ENCODE measurements at places on chromosomes 3 and 15. TPM values are rescaled to one million over a fixed set of nuclear protein-coding genes. Genes with fewer than 3 reads are reported as not detected.
A peak's percentile ranks its signal among the peaks of the same experiment; 100 is the strongest.

GRCh38 chr3:193711166-193711485 lies 118.1 kb downstream of the OPA1 start:
- H3K4me3 ChIP-seq = no peak overlapping the region
- H3K4me1 ChIP-seq = no peaks in the 10 kb centered on the region
- H3K36me3 ChIP-seq = no peaks in the 10 kb centered on the region
- H3K27ac ChIP-seq = no peak overlapping the region

The CAPN7 gene
- 103 TPM for total RNA-seq

DNA sequence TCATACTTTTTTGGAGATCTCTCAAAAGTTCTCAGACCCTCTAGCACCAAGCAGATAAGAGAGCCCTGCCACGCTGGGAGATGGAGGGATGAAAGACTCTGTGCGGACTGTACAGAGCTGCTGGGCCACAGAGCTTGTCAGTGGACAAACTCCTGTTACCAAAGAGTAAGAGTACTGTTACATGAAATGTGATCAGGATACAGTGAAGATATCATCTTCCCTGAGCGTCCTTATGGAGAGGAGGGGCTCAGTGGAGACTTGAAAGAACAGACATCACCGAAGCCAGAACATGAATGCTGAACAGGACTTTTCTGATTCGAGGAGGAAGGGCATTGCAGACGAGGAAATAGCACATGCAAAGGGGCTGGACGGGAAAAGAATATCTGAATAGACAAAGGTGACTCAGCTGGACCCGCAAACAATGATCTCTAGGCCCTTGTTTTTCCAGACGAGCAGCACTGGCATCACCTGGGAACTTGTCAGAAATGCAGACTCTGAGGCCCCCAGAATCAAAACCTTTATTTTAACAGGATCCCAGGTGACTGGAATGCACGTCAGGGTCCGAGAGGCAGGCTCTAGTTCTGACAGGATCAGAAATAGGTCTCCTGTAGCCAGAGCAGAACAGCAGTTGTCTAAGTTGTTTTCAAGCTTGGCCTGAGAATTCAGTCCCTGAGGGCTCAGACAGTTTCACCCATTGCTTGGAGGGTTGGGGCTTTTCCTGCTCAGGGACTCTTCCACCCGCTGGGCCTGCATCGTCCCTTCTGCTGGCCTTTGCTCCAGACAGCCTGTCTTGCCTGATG lies 277.9 kb downstream of the RPLP1 start:
- no peak overlapping the region for H3K4me3 ChIP-seq
- no peak overlapping the region for H3K27ac ChIP-seq

- H3K36me3 ChIP-seq = no peaks in the 10 kb centered on the region
- H3K27me3 ChIP-seq = no peaks in the 10 kb centered on the region
- DNase-seq = no peak
- no peak overlapping the region for H3K27ac ChIP-seq
Measured at GRCh38 chr3:25784971-25785370, 1.7 kb upstream of the NGLY1 start.

DNA sequence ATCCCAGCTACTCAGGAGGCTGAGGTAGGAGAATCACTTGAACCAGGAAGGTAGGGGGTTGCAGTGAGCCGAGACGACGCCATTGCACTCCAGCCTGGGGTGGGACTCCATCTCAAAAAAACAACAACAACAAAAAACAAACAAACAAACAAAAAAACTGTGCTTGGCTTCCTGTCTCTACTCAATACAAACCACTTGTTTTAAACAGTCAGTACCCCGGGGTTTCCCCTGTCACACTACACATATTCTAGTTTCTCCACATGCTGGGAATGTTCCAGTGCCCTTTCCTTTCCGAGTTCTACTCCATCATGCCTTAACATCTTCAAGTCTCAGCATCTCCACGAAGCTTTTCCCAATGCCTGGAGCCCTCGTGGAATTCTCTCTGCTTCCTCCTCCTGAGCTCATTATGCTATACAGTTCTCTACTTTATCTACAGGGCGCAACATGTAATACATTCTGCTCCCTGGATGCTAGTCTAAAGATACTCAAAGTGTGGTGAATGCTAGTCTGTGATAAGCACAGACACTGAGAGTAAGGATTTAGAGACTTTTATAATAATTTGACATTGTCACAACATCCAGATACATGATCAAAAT lies 7.8 kb downstream of the EMC3 start:
- no peak overlapping the region for H3K4me3 ChIP-seq
- peaks cover 4% of the 10 kb centered on the region for H3K4me1 ChIP-seq
- H3K27me3 ChIP-seq = no peaks in the 10 kb centered on the region
- peaks cover 25% of the 10 kb centered on the region for H3K36me3 ChIP-seq
- no peak for DNase-seq

The ATP13A4 gene
- 2.3 TPM for total RNA-seq

The SIDT1 gene
- 55.0 TPM for total RNA-seq

The FRMD5 gene
- total RNA-seq = 0.08 TPM

The ACSBG1 gene
- not detected for total RNA-seq

DNA sequence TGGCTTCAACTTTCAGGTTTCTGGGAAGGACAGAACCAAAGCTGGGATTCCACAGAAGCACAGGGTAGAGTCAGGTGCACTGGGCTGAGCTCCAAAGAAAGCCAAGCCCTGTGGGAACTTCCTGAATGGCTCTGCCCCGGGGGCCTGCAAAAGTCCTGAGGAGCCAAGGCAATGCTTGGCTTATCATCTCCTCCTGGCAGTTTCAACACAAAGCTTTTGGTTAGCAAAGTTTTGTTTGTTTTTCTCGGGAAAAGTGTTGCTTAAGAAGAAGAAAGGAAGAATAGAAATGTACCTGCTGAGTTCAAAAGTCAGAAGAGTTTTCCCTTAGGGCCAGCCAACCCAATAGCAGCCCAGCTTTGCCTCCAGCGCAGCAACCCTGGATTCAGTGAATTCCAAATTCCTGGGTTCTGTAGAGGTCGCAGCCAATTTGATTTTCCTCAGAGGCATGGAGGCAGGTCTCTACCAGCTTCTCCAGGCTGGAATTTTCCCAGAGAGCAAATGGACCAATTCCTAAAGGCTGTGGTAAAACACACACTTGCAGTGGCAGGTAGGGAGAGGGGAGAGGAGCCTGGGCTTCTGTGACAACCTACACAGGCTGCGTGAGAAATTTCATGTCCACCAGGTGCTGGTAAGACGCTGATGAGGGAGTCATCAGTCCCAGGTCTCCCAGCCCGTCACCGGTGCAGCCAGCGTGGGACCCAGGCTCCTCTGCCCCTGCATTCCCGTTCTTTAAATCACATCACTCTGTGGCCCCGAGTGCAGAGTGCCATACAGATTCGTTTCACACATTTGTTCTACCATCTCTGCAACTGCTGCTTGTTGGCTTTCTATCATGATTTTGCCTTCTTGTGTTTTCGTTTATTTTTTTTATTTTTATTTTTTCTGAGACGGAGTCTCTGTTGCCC lies 54.3 kb upstream of the SNRPA1 start:
- no peak overlapping the region for H3K27ac ChIP-seq
- H3K27me3 ChIP-seq = peaks cover 4% of the 10 kb centered on the region
- DNase-seq = no peak
- no peak overlapping the region for H3K4me3 ChIP-seq
- H3K4me1 ChIP-seq = no peaks in the 10 kb centered on the region

DNA sequence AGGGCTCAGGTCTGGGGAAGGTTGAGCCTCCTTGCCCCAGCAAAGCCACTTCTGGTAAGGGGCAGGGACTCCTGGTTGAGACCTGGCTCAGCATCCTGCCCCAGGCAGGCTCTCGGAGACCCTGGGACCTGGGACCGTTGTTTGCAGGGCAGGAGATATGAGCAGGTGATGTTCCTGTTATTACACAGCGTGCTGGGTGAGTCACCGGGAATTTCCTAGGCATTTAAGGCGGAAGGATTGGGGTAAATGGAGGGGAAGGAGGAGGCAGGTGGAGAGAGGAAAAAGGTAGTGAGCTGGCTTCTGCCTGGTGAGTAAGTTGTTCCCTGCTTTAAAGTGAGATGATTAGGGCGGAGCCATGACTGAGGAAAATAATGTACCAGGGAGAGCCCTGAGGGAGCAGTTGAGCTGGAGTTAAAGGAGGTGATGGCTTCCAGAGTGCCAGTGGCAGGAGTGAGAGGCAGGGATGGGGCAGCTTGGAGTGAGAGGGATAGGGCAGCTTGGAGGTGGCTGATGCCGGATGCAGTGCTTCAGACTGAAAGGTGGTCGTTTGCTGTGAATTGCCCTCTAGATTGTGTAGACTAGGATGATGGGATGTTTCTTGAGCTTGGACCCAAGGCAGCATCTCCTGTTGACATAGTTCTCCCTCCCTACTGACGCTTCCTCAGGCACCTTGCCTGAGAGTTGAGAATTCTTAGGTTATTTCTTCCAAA lies 79.4 kb downstream of the AAGAB start:
- peaks cover 28% of the 10 kb centered on the region for H3K4me1 ChIP-seq
- no peak overlapping the region for H3K4me3 ChIP-seq
- no peak for DNase-seq
- H3K27ac ChIP-seq = peak overlapping the region; percentile 23
- H3K36me3 ChIP-seq = peaks cover 68% of the 10 kb centered on the region
- H3K27me3 ChIP-seq = no peaks in the 10 kb centered on the region

The CRABP1 gene
- total RNA-seq = not detected

The FANCD2 gene
- total RNA-seq = 28.3 TPM

DNA sequence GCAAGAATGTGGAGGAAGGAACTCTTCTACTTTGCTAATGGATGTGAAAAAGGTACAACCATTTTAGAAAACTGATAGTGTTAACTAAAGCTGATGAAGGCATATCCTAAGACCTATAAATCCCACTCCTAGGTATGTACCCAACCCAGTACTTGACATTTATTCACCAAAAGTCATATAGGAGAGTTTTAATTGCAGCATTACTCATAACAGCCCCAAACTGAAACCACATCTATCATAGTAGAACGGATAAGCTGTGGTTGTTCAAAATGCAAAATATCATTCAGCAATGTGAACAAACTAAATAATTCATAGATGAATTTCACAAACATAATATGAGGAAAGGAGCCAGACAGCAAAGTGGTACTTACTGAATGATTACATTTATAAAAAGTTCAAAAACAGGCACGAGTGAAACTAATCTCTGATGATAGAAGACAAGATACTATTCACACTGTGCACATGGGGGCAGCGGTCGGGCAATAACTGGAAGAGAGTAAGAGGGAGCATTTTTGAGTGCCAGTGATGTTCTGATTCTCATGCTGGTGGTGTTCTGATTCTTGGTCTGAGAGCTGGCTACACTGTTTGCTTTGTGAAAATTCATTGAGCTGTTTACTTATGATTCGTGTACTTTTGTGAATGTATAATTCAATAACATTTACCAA lies 34.3 kb downstream of the GOLIM4 start:
- no peaks in the 10 kb centered on the region for H3K4me1 ChIP-seq
- H3K36me3 ChIP-seq = no peaks in the 10 kb centered on the region
- no peaks in the 10 kb centered on the region for H3K27me3 ChIP-seq
- H3K4me3 ChIP-seq = no peak overlapping the region

The GNAT1 gene
- total RNA-seq = not detected

- H3K4me3 ChIP-seq = no peak overlapping the region
- no peaks in the 10 kb centered on the region for H3K36me3 ChIP-seq
- no peak for DNase-seq
Measured at GRCh38 chr3:179292450-179292849, 30.4 kb upstream of the ZNF639 start.

Measured in CD4-positive, alpha-beta memory T cell (primary cell).